ENCODE measurements at places on chromosomes 2 and 18.

- DNase-seq: no peak
Measured at GRCh38 chr18:66874375-66874774, 270.5 kb upstream of the CDH19 start.

- DNase-seq: no peak
Measured at GRCh38 chr18:58727776-58728500, 56.7 kb downstream of the MALT1 start.

DNA sequence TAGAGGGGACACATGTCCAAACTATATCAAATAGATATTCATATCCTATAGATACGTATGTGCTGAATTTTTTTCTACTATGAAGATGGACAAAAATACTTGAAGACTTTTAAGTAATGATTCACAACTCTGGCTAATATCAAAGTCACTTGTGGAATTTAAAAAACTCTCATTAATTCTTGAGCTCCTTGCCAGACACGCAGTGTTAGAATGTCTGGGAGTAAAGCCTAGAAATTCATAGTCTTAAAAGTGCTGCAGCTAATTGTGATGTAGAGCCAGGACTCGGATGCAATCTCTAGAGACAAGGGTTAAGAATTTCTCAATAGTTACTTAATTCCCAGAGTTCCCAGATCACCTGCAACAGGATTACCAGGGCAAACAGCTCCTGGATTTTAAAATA lies 107.4 kb downstream of the ARL6IP6 start:
- no peak for DNase-seq

- DNase-seq: no peak
Measured at GRCh38 chr2:163734881-163735684, 725 bp downstream of the FIGN start.

GRCh38 chr2:240949791-240950705 lies 43.9 kb downstream of the CROCC2 start:
- no peak for DNase-seq

DNA sequence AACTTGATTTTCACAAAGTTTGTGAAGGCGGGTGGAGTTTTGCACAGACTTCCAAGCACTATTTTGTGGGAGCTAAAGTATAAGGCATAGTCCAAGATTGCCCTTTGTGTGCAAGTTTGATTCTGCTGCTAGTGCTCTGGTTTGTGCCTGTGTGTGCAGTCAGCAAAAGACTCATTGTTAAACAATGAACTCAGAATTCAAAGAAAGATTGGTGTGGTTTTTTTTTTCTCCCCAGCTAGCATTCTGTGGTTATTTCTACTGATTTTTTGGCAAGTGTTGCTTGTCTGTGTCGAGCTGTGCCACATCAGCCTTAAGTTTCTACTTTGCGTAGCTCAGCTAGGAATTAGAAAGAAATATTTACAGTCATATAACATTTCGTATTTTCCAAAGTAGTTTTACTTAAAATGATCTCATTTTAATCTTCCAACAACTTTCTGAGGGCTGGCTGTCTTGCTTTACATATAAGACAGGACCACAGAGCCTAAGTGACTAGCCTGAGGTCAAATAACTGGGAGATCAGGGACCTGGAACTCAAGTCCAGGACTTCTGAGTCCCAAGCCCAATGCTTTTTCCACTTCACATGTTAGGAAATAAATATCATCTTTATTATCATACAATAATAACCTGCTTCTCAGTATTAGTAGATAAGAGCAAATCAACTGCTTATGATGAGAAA lies 69.8 kb downstream of the BABAM2 start:
- DNase-seq: no peak

DNA sequence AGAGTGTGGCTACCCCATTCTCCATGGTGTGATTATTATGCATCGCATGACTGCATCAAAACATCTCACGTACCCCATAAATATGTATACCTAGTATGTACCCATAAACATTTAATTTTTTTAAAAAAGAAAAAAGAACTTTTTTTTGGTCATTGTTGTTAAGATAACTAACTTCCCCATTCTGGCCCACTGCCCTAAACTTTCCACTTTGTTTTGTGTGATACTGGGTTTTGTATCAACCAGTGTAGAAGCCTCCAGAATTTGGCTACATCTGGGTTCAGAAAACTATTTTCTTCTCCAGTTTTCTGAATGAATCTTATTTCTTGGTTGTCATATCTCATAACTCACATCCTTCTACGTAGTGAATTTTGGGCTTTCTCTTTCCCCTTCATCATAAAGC lies 62.3 kb upstream of the NABP1 start:
- no peak for DNase-seq

GRCh38 chr2:27773959-27774358 lies 2.4 kb downstream of the MRPL33 start:
- no peak for DNase-seq

- no peak for DNase-seq
Measured at GRCh38 chr2:132813422-132813821, 143.4 kb upstream of the LYPD1 start.

- DNase-seq: no peak
Measured at GRCh38 chr2:120438301-120439066, 92.5 kb downstream of the INHBB start.

GRCh38 chr2:109326306-109326705 lies 197.3 kb downstream of the SH3RF3 start:
- DNase-seq: no peak

DNA sequence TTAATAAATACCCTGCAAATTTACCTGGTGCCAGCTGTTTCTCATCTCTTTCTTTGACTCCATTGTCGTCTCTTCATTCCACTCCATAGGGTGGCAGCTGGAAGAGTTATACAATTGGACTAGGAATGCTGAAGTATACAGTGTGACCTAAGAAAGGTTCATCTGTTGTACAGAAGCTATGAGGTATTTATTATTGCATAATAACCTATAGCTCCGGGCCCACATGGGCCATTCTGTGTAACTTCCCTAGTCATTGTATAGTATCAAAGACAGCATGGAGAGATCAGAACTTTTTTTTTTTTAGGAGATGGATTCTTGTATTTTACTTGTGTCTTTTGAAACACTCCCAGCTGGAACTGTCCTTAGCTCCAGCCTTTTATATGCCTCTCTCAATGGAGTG lies 26.2 kb downstream of the BMP10 start:
- no peak for DNase-seq

Measured in NCI-H774 (cell line).